ENCODE measurements at places on chromosomes 2 and 18.

GRCh38 chr2:64859312-64860212 is 129.6 kb upstream of the SLC1A4 start:
- no peak for DNase-seq

GRCh38 chr2:65371074-65371434 is 61.3 kb downstream of the SPRED2 start:
- DNase-seq, result no peak

GRCh38 chr2:198405311-198405710 is 600.9 kb downstream of the PLCL1 start:
- DNase-seq, result no peak

GRCh38 chr2:221154176-221154575 is 417.9 kb downstream of the EPHA4 start:
- DNase-seq, result no peak

- DNase-seq, result no peak
These were observed 193.8 kb downstream of the MGAT5 start for GRCh38 chr2:134447669-134448068.

DNA sequence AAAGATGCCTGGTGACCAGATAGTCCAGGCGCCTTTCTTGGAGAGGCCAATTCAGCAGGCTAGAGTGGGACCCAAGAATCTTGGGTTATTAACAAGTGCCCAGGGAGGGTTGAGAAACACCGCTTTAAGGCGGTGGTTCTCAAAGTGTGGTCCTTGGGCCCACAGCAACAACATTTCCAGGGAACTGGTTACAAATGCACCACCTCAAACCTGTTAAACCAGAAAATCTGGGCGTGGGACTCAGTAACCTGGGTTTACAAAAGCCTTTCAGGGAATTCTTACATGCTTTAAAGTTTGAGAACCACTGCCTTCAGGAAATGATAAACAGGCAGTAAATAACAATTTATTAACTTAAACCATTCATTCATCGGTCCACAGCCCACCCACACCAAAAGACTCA is 92.5 kb downstream of the SP3 start:
- DNase-seq, result no peak

DNA sequence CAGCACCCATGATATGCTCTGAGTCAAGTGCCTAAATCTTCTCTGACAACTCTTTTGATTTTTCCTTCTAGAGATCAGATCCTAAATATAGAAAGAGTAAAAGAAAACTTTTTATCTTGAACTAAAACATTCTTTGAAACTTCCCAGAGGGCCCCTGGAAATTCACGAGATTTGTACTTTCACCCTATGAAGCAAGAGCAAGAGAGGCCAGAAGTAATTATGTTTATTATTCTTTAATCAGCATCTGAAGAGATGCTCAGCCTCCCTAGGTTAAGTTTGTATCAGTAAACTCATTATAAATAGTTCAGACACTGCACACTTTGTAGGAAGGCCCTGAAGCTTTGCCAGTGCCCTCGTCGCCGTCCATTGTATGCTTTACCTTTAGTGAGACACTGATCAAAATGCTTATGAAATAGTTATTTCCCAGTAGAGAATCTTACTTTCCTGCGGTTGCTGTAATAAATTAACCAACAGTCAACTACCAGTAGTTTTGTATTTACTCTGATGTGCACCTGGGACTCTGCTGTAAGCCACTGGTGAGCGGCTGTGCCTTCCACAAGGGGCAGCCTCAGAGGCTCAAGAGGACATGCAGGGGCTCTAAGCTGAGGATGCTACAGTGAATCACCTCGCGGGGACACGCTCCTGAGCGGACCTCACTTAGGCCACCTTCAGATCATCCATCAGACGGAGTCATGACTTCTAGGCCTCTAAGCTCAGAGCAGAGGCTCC is 71.9 kb downstream of the BIN1 start:
- no peak for DNase-seq

DNA sequence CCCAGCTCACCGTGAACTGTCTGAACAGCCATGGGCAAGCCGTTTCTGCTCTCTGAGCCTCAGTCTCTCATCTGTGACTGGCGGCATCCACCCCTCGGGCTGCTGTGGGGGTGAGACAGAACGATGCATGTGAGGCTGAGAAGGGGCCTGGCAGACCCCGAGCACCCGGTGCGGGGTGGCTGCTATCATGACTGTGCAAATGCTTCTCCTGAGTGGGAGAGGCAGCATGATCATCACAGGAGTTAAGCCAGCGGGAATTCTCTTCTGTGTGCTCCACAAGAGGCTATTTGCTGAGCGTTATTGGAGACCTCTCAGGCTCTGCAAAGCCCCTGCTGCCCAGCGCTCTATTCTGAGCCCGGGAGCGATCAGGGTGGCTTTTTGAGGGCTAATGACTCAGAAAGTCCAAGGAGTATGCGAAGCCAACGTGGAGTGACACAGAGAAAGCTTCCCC is 45.8 kb upstream of the ID2 start:
- no peak for DNase-seq

GRCh38 chr2:170878505-170878904 is 50.5 kb upstream of the GORASP2 start:
- no peak for DNase-seq

GRCh38 chr2:69741575-69742321 is at the start of gene ANXA4:
Gene ANXA4 (plus strand): TSS chr2:69742134. CDS start chr2:69781566, 39,432 bp downstream.
- peak; percentile 46 for DNase-seq

- no peak for DNase-seq
These were observed 121.8 kb downstream of the RTP5 start for GRCh38 chr2:241991299-241991698.

- peak; percentile 90 for DNase-seq
These were observed at the start of gene ALMS1 for GRCh38 chr2:73385504-73386341. Gene ALMS1 (plus strand): TSS chr2:73385836. CDS start chr2:73385869, 33 bp downstream.

DNA sequence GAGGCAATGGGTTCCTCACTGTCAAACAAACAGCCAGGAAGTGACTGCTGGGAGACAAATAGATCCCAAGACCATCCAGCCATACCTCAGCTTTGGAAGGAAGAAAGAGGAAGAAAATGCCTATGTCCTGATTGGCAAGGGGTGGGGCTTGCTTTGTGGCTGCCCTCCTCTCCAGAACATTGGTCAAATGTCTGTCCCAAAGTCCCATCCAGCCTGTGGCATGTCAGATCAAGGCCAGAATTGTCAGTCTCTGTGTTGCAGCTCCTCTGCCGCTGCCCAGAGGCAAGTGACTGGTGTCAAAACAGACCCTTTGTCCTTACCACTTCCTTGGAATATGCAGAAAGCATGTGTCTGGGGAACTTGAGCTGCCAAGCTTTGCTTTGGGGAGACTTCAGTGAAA is 63.0 kb upstream of the SMAD2 start:
- no peak for DNase-seq

- no peak for DNase-seq
These were observed 23.7 kb downstream of the B3GNT2 start for GRCh38 chr2:62219407-62220159.

DNA sequence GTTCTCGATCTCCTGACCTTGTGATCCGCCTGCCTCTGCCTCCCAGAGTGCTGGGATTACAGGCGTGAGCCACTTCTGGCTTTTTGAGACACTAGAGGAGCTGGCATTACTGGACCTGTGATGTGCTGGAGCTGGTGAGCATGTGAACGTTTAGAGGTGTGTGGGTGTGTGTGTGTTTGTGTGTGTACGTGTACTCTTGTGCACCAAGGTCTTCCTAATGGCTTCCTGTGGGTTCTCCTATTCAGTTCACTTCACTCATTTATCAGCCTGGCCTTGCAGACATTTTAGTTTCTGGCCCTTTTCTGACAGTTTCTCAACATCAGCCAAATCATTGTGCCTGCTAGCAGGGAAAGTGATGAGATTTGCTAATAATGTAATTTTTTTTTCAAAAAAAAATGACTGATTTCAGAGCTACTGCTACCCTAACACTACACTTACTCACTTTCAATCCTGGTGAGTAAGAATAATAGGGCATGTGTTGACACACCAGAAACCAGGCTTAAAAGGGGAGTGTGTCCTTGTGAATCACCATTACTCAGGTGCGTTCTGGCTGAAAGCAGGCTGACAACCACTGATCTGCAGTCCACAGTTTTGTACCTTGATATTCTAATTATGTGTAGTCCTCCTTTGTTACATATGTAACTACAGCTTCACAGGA is 41.0 kb upstream of the ACTR3 start:
- DNase-seq, result no peak

DNA sequence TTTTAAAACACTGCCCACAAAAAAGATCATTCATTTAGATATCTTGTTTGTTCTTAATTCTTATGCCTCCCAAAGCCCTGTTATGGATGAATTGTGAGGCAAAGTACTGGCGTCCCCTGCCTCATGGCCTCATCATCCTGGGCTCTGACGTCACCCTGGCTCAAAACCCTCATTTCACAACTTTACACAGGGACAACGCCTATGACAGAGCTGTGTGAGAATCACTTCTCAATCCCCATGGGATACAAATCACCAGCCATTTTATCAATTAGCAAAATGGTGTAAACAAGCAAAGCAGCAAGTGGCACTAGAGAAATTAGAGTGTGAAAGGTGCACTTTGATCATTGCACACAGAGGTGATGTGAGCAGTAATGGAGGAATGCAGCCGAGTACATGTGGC is 16.6 kb downstream of the FHOD3 start:
- no peak for DNase-seq

DNA sequence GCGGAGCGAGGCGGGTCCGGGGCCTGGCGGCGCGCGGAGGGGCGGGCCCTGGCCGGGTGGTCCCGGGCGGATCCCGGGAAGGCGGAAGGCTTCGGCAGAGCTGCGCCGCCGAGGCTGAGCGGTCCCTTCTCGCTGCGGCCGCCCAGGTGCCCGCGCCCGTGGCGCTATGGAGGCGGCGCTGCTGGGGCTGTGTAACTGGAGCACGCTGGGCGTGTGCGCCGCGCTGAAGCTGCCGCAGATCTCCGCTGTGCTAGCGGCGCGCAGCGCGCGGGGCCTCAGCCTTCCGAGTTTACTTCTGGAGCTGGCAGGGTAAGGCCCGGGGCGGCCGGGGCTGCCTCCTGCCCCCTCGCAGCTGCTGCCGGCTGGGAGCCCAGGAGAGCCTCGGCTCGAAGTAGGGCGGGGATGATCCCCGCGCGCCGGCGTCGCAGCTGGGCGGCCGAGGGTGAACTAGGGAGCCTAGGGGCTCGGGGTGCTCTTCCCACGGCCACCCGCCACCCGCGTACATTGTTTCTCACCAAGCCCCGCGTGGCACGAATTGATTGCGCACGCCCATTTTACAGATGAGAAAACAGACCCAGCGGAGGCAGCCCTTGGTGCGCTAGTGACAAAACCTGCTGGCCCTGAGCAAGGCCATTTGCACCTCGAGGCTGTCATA is at the start of gene SLC66A3:
Gene SLC66A3, plus strand, starts transcription at position 87 of the 655 bp plus-strand sequence. Its CDS starts 80 bp downstream, at position 167.
- peak; percentile 84 for DNase-seq

GRCh38 chr2:84954329-84954728 is 16.6 kb upstream of the KCMF1 start:
- DNase-seq, result no peak
